Activated gamma-delta T cell treated with Interleukin-2 at 50 U/mL for 16 hours (primary cell): ENCODE measurements at places on chromosomes 7 and 10.

GRCh38 chr7:1994931-1995330, 237.8 kb downstream of the MAD1L1 start:
- no peak for DNase-seq

- no peak for DNase-seq
Observed at GRCh38 chr10:16602104-16602775, 80.6 kb upstream of the C1QL3 start.

DNA sequence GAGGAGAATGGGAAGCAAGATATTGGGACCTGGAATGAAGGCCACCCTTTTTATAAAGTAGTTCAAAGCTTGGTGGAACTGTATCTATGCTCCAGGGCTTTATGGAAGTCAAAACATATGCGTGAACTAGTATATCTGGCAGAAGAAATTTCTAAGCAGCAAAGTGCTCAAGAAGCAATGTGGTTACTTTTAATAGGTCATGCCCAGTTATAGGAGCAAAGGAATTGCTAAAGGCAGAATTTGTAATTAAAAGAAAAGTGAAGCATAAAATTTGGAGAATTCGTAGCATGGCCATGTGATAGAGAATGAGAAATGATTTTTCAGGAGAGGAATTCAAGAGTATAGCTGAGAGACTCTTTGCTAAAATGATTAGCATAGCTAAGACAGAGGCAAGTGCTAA, 1110.4 kb downstream of the XPNPEP1 start:
- DNase-seq: no peak

- DNase-seq: no peak
Observed at GRCh38 chr7:148419856-148420832, 170.4 kb upstream of the C7orf33 start.

GRCh38 chr10:132115732-132116131, 50.0 kb downstream of the JAKMIP3 start:
- DNase-seq: no peak

DNA sequence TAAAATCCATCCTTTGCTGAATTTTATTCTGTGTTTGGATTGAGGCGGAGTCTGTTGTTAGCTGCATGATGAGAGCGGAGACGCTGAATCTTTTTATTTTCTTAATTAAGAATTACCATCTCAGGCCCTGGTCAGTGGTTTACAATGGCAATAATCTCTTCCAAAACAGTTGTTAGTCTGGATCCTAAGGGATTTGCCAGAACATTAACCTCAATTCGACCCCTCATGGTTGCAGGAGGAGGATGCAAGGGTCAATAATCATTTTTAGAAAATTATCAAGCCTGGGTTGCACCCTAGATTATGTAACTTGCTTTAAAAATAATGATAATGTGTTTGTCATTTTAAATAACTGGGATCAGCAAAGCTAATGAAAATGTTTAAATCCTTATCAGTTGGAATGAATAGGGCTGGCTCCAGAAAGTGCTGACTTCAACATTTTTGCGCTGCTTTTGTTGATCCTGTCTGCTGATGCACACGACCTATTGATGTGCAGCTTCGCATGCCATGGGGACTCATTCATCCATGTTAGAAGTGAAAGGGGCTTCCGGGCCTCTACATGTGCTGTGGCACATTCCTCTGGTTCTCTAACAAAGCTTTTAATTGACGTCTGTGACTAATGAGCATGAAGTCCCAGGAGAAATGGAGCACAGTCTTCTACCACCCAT, 80.7 kb upstream of the KIAA1217 start:
- DNase-seq: no peak

DNA sequence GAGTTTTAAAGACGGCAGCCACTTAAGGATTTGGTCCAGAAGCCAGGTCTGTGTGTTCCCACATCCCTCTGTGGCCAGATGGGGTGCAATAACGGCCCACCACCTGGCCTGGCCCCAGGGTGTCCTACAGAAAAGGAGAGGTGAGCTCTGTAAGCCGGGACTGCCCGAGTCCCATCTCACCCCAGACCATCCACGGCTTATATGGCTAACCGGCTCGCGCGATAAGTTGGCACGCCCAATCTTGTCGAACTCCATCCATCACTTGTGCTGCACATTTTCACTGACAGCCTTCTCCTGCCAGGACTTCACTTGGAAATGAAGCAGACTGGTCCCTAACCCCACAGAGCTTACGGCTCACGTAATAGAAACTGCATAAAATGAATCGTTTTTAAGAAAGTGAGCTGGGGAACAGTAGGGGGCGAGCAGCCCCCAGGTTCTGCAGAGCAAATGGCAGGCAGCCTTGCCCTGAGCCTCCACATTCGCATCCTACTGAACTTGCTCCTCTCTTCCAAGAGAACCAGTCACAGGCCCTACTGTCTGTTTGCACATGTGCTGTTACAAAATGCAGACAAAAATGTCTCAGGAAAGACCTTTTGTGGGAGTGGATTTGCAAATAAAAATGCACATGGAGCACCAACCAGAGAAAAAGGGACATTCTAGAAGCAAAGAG, 98.2 kb downstream of the TNS3 start:
- DNase-seq: no peak

- no peak for DNase-seq
Observed at GRCh38 chr10:120105001-120105400, 212.5 kb downstream of the SEC23IP start.

DNA sequence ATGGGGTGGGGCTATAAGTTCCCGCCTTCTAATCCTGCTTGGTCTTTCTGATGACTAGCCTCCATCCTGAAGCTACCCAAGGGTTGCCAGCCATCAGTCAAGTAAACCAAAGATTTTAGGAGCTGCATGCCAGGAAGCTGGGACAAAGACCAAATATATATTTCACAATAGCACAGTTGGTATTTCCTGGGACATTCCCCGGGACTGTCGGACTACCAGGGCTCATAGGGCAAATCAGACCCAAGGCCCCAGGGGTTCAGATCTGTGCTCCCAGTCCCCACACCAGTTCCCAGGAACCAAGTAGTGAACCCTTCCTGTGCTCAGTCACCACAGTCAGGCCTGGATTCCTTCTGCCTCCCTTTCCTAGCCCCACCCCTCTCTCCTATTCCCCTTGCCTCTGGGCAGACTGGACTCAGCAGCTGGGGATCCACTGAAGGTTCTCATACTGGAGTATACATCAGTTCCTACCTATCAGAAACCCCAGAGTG, 5.7 kb upstream of the CXCL12 start:
- DNase-seq: no peak

DNA sequence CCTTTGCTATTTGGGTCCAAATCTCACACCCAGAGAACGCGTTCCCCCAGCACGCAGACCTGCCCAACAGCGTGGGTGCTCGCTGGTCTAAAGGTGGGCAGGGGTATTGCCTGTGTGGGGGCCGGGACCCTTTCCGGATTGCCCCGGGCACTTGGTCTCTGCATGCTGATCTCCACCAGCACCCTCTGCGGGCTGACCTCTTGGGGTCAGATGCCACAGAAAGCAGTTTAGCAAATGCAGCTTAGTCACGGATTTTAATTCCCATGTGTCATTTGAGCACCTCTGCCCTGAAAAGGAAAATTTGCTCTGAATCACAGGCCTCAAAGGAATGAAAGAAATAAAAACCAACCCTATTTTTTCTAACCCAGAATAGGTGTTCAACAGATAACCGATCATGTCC, 46.7 kb downstream of the PKD1L1 start:
- DNase-seq: no peak

- DNase-seq: no peak
Observed at GRCh38 chr10:128570319-128570995, 444.2 kb upstream of the MKI67 start.

DNA sequence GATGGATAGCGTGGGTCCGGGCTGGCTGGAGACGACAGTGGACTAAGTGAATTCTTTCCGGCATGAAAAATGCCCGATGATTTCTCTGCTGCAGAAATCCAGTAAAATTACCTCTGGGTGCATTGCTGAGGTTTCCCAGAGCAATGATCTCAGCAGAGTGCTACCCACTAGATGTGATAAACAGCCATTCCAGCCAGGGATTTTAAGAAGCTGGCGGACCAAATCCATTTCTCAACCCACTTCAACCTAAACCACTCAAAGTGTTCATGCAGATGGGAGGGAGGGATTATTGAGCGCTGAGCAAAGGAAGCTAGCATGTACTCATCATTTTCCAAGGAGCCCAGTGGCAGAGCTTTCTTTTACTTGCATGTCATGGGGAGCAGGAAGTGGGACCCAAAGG, 116.7 kb downstream of the PRKCQ start:
- no peak for DNase-seq

DNA sequence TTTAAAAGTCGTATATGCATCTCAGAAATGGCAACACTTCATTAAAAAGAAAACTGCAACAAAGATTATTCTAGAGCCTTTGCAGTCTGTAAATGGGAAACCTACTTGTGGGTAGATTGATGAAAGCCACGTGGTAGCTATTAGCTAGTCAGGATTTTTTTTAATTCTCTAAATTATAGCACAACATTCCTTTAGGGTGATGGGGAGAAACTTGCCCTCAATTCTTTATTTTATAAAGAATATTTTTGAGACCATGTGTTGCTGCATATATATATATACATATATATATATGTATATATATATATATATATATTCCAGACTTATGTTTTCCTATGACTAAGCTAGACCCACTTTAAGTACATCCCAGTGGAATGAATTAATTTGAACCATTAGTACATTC, 118.0 kb downstream of the PPP1R3A start:
- DNase-seq: no peak

- no peak for DNase-seq
Observed at GRCh38 chr7:94738071-94738470, 82.1 kb upstream of the SGCE start.

DNA sequence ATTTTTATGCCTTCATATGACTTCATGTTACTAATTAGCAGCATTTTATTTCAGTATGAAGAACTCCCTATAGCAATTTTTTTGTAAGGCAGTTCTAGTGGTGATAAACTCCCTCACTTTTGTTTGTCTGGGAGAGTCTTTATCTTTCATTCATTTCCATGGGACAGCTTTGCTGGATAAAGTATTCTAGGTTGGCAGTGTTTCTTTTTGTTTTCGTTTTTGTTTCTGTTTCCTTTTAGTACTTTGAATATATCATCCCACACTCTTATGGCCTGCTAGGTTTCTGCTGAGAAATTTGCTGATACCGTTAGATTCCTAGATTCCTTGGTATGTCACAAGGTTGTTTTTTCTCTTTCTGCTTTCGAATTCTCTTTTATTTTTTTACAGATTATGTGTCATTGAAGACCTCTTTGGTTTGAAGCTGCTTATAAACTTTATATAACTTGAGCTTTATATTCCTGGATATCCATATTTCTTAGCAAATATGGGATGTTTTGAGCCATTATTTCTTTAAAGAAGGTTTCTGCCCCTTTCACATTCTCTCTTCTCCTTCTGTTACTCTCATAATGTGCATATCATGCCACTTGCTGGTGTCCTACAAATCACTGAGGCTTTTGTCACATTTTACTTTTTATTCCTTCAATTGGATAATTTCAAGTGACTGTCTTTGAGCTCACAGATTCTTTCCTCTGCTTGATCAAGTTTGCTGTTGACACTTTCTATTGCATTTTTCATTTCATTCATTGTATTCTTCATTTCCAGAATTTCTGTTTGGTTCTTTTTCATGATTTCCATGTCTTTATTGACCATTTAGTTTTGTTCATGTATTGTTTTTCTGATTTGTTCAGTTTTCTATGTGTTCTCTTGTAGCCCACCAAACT, 28.9 kb upstream of the AHR start:
- no peak for DNase-seq

DNA sequence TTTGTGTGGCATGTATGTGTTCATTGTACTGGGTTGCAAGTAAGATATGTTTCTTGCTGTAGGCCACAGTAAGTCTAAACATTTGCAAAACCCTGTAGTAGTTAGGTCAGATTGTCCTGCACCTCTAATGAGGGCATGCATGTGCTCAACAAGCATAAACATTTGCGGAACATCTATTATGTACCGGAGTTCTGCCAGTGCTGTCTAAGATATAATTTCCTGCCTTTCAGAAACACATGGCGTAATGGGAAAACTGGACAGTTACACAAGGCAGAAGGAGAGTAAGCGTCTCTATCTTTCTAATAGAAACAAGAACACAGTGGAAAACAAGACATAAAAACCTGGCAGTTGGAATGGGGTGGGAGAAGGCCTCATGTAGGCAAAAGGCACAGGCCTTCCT, 2.8 kb downstream of the ABCB8 start:
- no peak for DNase-seq

DNA sequence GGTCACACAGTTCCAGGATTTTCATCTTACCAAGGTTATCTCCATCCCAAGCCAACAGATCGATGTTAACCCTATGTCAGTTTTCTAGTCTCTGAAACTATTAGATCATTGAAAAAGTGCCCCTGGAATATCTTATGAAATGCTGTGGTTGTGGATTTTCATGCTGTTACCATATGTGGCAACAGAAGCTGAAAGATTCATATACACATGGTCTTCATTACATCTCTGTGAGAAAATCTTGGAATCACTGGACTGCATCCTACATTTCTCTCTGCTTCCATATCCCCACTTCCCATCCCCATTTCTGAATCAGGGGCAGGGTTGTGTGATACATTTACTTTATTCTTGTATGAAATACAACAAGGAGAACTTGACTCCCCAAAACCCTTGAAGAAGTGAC, 146.1 kb downstream of the SLC16A9 start:
- no peak for DNase-seq
